ENCODE measurements at places on chromosomes 5 and 9.
A peak's percentile ranks its signal among the peaks of the same experiment; 100 is the strongest.

DNA sequence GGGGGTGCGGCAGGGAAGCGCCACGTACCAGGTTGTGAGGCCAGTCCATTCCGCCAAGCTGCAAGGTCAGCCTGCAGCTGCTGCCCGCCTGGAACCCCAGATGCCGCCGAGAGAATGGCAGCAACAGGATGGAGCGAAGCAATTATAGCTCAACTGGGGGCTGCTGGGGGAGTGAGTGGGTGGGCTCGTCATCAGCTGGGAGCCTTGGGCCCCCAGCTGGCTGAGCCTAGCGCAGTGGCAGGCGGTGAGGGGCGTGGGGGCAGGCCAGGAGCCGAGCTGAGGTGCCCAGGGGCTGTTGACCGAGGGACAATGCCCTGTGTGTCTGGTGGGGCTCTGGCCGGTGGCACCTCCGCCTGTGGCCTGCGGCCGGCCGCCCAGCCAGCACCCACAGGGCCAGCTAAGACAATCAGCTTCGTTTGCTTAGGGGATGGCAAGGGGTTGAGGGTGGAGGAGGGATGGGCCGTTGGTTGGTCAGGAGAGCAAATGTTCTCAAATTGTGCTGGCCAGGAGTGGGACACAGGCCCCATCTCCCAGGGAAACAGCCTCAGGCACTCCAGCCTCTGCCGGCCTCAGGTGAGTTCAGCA, at the start of gene IL17B:
Gene IL17B (minus strand): TSS at position 116 of the 585 bp plus-strand sequence. CDS start 67 bp downstream, at position 49.
- no peak for DNase-seq

GRCh38 chr9:125752070-125752628, 5.0 kb downstream of the PBX3 start:
- DNase-seq = no peak

- no peak for DNase-seq
These were observed 28.1 kb downstream of the TMOD1 start for GRCh38 chr9:97529363-97530076.

DNA sequence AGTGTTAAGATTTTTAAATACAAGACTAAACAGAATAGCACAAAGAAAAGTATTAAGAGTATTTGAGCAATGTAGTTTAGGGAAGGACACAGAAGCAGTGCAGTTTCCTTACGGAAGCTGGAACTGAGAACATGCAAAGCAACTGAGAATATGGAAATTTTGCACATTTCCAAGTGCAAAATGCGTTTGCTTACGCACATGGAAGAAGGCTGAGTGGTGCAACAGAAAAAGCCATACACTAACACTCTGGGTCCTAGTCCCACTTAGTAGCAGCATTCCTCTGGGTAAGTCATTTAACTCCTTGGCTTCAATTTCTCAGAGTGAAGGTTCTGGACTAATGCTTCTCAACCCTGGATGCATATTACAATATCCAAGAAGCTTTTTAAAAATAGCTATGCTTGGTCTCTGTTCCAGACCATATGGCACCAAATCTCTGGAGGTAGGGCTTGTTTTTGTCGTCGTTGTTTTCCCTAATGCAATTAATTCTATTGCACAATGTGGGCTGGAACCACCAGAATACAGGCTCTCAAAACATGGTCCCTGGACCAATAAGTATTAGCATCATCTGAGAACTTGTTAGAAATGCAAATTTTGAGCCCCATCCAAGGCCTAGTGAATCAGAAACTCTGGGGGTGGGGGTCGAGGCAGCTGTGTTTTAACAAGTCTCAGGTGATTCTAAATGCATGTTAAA, 65.2 kb upstream of the DEPDC1B start:
- no peak for DNase-seq

DNA sequence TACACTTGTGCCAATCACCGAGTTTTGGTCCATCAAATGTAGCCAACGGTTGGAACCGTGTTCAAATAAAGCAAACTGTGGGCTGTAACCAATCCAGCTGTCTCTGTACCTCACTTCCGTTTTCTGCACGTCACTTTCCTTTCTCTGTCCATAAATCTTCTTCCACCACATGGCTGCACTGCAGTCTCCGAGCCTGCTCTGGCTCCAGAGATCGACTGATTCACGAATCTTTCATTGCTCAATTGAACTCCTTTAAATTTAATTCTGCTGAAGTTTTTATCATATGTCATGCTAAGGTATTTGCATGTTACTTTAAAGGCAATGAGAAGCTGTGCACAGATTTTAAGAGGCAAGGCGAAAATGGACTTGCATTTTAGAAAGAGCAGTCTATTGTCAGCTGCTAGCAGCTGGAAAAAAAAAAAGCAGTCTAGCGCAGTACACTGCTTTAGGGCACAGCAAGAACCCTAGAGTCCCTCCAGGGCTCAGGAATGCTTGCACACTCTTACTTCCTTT, 13.2 kb downstream of the TTC39B start:
- peak; percentile 37 for DNase-seq

- DNase-seq = no peak
These were observed 172.2 kb downstream of the TRPM3 start for GRCh38 chr9:70949239-70949638.

DNA sequence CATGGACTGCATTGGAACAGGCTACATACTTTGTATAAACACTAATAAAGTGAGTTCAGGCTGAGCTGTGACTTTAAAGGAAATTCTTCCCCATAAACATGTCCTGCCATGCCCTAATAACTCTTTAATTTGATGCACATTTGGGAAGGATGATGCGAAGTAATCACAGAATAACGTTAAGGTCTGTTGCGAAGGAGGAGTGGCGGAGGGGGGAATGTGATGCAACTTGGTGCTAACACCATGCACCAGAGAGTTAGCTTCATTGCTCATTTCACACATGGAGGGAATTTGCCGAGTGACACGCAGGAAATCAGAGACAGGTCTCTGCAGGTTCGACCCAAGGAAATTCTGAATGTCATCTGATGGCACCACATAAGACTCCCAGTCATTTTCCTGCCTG, 32.9 kb downstream of the SLIT3 start:
- DNase-seq = no peak

DNA sequence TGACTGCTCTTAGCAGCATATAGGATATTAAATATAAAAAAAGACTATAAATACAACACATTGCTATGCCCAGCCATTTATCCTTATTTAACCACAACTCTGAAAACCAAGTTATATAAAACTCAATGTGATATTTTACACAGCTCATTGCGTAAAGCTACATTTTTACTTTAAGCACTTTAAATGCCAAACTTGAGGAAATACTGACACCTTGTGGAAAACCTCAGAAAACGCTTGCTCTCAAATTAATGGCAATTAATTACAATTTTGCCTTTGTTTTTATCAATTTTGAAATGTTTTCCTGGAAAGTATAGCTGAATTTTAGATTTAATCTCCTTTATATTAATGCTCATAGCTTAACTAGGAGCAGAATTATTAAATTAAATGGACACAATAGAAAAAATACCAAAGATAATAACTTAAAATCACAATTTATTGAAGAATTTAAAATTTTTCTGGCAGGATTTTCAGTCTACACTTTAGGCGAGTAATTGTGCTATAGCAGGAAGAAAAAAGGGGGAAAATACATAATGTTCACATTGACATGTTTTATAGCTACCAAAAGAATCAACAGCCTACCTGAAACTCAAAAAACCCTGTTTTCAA, 25.2 kb upstream of the PLAC8L1 start:
- no peak for DNase-seq

GRCh38 chr9:95874989-95875304, 544 bp upstream of the ERCC6L2 start:
- DNase-seq = peak; percentile 60

GRCh38 chr9:74373348-74373747, 123.8 kb upstream of the RORB start:
- no peak for DNase-seq

DNA sequence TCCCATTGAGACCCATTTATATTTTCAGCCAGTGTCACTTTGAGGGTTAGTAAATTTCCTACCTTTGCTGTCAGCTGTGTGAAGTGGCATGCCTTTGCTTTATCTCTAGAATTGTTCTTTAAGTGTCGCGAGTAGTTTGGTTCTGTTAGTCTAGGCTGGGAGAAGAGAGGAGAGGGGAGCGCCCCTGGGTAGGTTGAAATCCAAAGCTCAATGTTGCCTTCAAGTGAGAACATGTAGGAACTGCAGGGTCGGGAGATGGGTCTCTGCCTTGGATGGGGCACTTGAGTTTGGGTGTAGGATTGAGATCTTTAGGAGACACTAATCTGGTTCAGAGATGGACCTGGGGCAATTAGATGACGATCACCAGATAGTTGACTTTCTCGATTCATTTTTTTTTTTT, 46.3 kb downstream of the STC2 start:
- DNase-seq = no peak

DNA sequence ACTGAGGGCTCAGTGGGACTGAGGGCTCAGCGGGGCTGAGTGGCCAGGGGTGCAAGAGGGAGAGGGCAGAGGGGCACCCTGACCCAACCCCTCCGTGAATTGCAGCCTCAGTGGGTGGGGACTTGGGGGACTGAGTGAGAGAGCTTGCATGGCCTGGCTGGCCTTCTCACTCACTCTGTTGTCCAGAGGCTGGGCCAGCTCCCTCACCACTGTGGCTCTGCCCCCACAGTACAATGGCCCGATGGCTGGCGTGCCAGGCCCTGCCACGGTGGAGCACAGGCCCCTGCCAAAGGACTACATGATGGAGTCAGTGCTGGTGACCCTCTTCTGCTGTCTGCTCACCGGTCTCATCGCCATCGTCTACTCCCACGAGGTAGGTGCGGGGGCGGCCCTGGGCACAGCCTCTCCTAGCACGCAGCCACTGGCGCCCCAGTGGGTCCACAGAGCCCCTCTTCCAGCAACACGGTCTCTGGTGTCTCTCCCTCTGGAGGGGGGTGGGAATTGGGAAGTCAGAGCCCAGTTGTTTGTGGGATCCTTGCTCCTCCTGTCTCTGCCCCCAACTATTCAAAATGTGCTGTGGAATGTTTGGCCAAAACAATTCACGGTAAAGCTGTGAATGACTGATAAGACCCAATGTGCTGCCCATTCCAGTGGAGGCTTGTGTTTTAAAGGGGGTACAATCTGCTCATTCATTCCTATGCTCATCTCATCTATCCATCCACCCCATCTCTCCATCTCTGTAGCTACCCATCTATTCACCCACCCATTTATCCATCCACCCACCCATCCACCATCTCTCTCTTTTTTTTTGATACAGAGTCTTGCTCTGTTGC, 10.7 kb downstream of the PRRT1B start:
- DNase-seq = no peak

- DNase-seq = no peak
These were observed 69.3 kb downstream of the AMBP start for GRCh38 chr9:114008667-114009410.

GRCh38 chr5:176152191-176152929, 85.9 kb upstream of the SIMC1 start:
- no peak for DNase-seq

DNA sequence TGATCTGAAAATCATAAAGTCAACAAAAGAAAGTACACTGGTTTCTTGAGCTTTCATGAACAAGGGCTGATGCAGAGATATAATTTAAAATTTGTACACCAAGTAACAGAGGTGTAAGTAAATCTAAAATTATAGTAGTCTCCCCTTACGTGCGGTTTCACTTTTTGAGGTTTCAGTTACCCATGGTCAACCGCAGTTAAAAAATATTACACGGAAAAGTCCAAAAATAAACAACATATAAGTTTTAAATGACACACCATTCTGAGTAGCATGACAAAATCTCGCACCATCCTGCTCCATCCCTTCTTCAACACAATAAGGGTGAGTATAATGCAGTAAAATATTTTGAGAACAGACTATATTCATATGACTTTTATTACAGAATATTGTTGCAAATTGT, 54.4 kb downstream of the AUH start:
- no peak for DNase-seq

- DNase-seq = no peak
These were observed 116.9 kb downstream of the NPR3 start for GRCh38 chr5:32827981-32828380.

- DNase-seq = no peak
These were observed 44.9 kb downstream of the NKD2 start for GRCh38 chr5:1053391-1054017.

DNA sequence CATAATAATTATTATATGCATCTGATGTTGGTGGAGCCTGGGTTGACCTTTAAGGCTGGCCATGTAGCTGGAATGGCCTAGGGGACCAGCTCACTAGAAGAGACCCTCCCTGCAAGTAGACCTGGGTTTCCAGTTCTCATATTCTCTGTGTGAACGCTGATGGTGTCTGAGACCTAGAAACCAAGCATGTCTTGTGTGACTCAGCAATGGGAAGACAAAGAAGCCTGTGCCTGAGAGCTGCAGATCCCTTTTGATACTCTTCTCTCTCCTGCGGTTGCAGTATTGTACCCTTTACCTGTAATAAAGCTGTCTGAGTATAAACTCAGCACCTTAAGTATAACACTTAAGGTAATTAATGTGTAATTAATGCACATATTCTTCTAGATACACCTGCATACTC, 22.2 kb downstream of the C9orf152 start:
- no peak for DNase-seq

GRCh38 chr9:132027752-132028663, 51.7 kb downstream of the MED27 start:
- no peak for DNase-seq

DNA sequence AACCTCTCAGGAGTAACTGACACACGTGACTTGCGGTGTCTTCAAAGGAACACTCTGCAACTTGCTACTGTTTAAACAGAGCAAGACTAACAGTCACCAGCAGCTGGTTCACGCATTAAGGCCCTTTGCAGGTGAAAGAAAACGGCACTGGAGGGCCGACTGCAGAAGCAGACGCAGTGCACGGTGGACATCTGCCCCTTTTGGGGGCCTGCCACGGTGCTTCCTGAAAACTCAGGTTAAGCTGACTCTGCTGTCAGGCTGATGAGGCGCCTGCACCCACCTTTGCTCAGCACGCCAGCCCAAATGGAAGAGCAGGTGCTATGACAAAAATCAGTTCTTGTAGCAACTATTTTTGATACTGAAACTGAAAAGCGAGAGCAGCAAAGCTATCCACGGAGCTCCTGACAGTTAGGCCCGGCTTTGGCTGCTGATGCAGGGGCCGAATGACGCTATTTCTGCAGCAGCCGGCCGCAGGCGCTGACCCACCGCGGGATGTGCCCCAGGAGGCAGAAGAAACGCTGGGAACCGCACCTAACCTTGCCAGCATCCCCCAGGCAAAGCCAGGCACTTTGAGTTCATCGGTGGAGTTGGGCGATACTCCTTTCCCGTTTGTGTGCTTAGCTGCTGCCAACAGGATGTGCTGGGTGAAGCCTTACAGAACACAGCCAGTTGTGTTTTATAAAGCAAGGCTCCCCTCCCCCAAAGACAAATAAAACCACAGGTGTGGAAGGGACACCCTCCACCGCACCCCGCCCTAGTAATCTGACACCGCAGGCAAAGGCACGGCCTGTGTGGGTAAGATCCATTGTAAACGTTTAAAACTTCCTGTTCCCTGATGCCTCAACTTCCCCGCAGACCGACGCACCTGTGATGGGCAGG, 21.1 kb upstream of the TERT start:
- DNase-seq = peak; percentile 85

GRCh38 chr9:86034863-86035734, 64.3 kb downstream of the GOLM1 start:
- no peak for DNase-seq

GRCh38 chr5:178786417-178786816, 56.0 kb upstream of the ZNF354A start:
- DNase-seq = no peak

- no peak for DNase-seq
These were observed 30.8 kb upstream of the PRDM12 start for GRCh38 chr9:130633336-130634190.
